ENCODE measurements at places on chromosomes 1 and 21. TPM values are rescaled to one million over a fixed set of nuclear protein-coding genes. Genes with fewer than 3 reads are reported as not detected.

- no peak for DNase-seq
These were observed 10.0 kb downstream of the STMN1 start for GRCh38 chr1:25896266-25896665.

TMEM125 gene
- polyA plus RNA-seq = not detected

DNA sequence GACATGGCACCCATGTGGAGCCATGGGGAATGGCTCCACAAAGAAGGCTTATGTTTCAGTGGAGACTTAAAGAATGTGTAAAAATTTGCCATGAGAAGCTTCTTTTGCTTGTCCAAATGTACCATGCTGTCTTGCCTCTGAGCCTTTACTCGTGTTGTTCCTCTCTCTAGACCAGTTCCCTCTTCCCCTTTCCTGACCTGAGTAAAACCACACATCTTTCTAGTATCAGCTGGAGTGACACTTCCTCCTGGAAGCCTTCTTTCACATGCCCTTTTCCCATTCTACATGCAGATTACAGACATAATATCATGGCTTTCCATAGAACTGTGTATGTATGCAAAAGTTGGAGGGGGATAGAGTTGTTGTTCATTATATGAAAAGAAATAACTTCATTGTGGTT, 13.6 kb upstream of the GPX7 start:
- DNase-seq = no peak

DNA sequence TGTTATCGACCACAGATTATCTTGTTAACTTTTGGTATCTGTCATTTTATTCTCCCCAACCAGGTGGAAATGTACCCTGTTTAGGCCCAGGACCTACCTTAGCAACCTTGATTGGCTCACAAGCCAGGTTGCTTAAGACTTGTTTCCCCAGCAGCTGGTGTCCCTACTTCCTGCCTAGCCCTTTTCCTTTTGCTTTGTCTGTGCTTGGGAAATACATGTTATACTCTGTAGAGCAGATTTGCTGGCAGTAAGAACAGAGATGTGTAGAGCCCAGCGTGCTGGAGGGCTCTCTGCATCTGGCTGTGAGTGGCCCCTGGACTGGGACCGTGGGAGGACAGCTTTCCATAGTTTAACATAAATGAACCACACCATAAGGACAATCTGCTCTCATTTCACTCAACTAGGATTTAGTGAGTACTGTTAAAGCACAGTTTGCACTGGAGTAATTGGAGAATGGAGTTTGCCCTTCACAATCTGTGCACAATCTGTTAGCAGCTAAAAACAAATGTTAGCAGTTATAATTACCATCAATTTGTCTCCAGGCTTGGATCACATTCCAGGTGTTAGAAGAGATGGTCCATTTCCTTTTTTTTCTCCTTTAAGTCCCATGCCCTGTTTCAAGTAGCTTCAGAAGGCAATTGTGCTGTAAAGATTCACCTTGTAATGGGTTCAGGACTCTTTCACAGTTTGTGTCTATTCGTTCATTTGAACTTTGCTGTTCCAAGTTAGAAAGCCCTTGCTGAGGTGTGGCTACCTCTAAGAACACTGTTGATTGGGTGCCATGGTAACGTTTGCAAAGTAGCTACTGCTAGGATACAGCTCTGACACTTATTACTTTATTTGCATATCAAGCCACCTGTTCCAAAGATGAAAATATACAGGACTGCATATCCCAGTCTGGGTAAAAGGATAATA, at the start of gene APOBEC4:
Gene APOBEC4, minus strand, starts transcription at position 770 of the 915 bp plus-strand sequence. CDS start 4,535 bp downstream, outside the sequence.
- DNase-seq = no peak

DHRS3 gene
- polyA plus RNA-seq = 14.1 TPM

DNA sequence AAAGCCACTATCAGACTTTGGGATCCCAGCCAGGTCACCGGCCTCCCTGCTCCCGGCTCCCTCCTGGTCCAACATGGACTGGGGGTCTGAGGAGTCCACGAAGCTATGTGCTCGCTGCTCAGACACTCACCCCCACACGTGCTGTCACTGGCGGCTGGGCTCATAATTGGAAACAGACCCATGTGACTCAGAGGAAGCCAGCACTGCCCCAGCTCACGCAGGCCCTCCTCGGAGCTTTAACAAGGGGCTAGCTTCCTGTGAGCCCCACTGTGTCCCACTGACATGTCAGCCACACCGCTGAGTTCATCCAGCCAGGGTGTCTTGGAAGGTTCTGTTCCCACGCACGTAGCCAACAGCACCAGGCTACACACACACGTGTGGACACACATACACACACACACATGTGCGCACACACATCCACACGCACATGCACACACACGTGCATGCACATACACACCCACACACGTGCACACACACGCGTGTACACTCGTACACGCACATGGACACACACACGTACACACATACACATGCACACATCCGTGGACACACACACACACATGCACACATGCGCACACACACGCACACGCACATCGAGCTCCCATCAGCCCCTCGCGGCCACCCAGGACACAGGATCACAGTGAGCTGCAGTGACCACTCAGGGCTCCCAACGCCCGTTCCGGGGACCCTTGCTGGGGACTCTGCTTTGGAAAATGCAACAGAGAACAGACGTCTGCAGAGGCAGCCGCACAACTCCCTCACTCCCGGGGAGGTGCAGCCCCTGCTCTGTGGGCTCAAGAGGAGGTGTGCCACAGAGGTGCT, 18.4 kb upstream of the COL6A2 start:
- DNase-seq = peak; percentile 60

CAPZA1 gene
- 67.6 TPM for polyA plus RNA-seq

KMO gene
- polyA plus RNA-seq = 0.54 TPM

SPOCD1 gene
- 0.52 TPM for polyA plus RNA-seq

SHISA4 gene
- polyA plus RNA-seq = 89.2 TPM

- no peak for DNase-seq
These were observed 55.3 kb upstream of the HNRNPU start for GRCh38 chr1:244919320-244920282.

DNA sequence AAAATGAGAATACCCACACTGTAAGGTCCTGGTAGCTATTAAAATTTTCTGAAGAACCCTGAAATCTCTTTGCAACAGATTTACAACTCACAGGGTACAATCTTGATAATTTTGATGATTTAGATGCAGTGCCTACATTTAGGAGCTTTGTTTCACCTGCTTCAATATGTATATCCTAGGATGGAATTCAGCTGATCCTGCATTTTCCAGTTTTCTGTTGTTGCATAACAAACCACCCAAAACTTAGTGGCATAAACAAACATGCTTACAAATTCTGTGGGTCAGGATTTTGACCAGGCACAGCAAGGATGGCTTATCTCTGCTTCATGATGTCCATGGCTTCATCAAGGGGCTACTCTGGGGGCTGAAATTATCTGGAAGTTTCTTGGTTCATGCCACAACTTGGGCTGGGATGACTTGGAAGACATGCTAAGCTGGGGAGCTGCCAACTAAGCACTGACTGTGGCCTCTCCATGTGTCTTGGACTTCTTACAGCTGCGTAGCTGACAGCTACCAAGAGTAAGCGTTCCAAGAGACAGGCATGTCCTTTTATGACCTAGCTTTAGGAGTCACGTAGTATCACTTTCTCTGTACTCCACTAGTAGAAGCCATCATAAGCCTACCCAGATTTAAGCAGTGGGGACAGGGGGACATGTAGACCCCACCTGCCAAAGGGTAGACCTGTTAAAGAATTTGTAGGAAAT, 108.5 kb downstream of the CACHD1 start:
- no peak for DNase-seq

DNA sequence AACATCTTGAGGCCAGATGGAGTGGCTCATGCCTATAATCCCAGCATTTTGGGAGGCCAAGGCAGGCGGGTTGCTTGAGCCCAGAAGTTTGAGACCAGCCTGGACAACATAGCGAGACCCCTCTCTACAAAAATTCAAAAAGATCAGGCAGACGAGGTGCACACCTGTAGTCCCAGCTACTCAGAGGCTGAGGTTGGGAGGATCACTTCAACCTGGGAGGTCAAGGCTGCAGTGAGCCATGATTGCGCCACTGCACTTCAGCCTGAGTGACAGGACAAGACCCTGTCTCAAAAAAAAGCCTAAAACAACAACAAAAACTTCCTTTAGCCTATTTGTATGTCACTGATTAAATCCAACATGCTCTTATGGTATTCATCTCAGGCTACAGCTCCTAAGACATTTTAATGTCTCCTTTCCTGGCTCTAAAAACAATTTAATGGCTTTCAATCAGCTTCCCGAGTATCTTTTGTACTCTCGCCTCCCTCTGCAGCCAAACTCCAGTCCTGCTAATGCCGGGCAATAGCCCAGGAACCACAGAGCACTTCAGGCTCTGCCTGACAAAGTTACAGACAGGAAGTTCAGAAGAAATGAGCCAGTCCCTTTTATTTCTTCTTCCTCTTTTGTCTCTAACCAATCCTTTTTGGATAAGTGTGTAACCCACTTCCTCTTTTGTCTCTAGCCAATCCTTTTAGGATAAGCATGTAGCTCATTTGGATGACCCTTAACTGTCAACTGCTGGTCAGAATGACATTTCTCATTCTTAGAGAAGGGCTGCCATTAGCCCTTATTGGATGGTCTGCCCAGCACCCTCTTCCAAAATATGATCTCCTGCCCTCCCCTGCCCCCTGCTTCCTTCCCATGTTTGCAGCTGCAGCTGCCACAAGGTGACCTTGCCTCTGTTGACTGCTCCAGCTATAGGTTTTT, 6.6 kb upstream of the DOP1B start:
- DNase-seq = peak; percentile 44

Data from hindlimb muscle (tissue), 1 donor.